ENCODE measurements at places on chromosomes 3 and 15. TPM values are rescaled to one million over a fixed set of nuclear protein-coding genes. Genes with fewer than 3 reads are reported as not detected.
A peak's percentile ranks its signal among the peaks of the same experiment; 100 is the strongest.

- no peak overlapping the region for H3K27ac ChIP-seq
- H3K27me3 ChIP-seq: no peaks in the 10 kb centered on the region
- no peak overlapping the region for H3K4me3 ChIP-seq
- no peaks in the 10 kb centered on the region for H3K36me3 ChIP-seq
Measured at GRCh38 chr3:108894981-108895380, 58.7 kb downstream of the GUCA1C start.

GRCh38 chr3:49673121-49673714 lies 933 bp upstream of the APEH start:
- DNase-seq: no peak
- H3K36me3 ChIP-seq: no peaks in the 10 kb centered on the region
- no peaks in the 10 kb centered on the region for H3K27me3 ChIP-seq
- peaks cover 40% of the 10 kb centered on the region for H3K4me1 ChIP-seq

Gene GALNT15
- 21.8 TPM for total RNA-seq

Gene GNB5
- total RNA-seq: 15.8 TPM

- peak overlapping the region; percentile 98 for H3K27ac ChIP-seq
- DNase-seq: no peak
- peaks cover 40% of the 10 kb centered on the region for H3K4me1 ChIP-seq
- no peaks in the 10 kb centered on the region for H3K36me3 ChIP-seq
- H3K27me3 ChIP-seq: no peaks in the 10 kb centered on the region
Measured at GRCh38 chr15:92880796-92881195, 19.3 kb upstream of the CHD2 start.

DNA sequence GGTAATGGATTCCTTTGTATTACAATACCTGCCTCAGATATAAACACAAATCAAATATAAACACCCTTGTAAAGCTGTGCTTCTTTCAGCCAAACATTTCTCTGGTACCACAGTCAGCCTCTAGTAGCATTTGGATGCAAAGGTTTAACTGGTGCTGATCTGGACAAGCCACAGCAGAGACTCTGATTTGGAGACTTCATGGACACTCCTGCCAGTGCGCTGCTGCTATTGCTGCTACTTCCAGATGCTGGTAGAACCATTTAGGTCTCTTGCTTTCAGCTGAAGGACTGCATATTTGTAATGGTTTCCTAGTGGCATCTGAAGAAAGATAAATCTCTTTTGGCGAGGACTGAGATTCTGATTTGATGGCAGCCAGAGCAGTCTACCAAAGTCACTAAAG lies 36.9 kb downstream of the NCK1 start:
- H3K4me3 ChIP-seq: no peak overlapping the region
- DNase-seq: no peak
- H3K4me1 ChIP-seq: peaks cover 19% of the 10 kb centered on the region
- no peak overlapping the region for H3K27ac ChIP-seq
- H3K27me3 ChIP-seq: no peaks in the 10 kb centered on the region

DNA sequence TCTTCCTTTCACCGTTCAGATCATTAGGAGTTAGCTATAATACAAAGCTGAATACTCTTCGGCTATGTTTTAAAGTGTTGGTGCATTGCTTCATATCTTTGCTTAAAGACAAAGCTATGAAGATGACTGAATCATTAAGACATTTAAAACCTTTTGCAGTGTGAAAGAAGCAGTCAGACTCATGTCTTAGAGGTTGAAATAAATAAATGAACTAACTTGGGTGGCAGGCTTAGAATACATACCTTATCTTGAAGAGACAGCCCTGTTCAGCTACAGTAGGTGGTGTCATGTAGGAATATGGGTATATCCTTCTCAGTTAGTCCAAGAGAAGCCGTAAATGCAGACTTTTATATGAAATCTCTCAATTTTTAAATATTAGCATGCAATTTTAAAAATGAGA lies 63.4 kb downstream of the OPA1 start:
- DNase-seq: no peak
- no peaks in the 10 kb centered on the region for H3K27me3 ChIP-seq
- peaks cover 21% of the 10 kb centered on the region for H3K36me3 ChIP-seq

DNA sequence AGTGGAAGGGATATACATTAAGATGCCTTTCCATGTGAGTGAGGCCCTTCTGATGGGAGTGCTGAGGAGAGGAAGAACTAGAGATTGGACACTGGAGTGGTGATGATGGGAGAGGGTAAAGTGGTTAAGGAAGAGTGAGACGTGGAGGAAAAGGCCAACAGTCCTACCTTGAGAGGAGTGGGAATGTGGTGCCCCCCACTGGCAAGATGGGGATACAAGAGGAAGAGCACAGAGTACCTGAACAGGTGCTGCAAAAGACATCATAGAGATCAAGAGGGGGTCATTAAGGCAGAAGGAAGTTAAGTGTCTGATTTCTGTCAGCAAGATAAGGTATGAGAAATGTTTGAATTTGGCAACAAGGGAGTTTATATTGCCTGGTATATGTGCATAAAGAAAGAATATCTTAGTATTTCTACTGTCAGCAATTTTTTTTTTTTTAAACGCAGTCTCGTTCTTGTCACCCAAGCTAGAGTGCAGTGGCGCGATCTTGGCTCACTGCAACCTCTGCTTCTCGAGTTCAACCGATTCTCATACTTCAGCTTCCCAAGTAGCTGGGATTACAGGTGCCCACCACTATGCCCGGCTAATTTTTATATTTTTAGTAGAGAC lies 34.0 kb downstream of the ARIH2 start:
- no peaks in the 10 kb centered on the region for H3K36me3 ChIP-seq
- H3K27ac ChIP-seq: no peak overlapping the region
- peaks cover 7% of the 10 kb centered on the region for H3K4me1 ChIP-seq
- H3K27me3 ChIP-seq: no peaks in the 10 kb centered on the region
- peak; percentile 52 for DNase-seq

DNA sequence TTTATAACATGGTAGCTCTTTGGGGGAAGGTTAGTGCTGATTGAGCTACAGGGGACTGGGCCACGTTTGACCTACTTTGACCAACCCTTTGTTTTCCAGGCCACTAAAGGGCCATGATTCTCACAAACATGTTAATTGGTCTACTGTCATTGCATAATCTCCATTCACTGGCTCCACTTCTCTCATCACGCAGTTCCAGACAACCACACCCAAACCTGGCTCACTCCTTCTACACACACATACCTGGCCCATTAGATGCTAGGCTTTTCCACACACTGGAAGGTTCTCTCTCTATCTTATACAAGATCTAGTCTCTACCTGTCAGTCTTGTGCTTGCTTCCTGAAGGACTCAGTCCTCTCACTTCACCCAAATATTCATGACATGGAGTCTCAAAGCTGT lies 15.9 kb downstream of the TGM5 start:
- no peaks in the 10 kb centered on the region for H3K36me3 ChIP-seq
- H3K27me3 ChIP-seq: no peaks in the 10 kb centered on the region
- H3K27ac ChIP-seq: no peak overlapping the region
- H3K4me3 ChIP-seq: no peak overlapping the region
- no peaks in the 10 kb centered on the region for H3K4me1 ChIP-seq

DNA sequence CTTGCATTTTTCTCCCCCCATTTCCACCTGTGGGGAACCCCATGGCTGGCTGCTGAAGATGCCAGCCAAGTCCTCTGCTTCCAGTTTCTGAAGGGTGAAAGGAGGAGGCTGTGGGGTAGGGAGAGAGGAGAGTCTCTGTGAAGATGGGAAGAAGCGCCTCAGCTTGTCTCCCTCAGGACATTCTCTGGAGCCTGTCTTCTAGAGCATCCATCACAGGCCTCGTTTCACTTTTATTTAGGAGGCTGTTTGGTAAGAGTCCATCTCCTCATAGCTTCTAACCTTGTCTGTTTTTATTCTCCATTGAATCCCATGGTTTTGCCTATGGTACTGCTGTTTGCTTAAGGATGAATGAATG lies 8.8 kb upstream of the LCTL start:
- H3K27ac ChIP-seq: no peak overlapping the region
- no peaks in the 10 kb centered on the region for H3K36me3 ChIP-seq
- no peak overlapping the region for H3K4me3 ChIP-seq
- DNase-seq: no peak
- no peaks in the 10 kb centered on the region for H3K27me3 ChIP-seq

GRCh38 chr3:147371771-147372340 lies 34.5 kb downstream of the ZIC4 start:
- H3K4me1 ChIP-seq: no peaks in the 10 kb centered on the region
- peaks cover 12% of the 10 kb centered on the region for H3K27me3 ChIP-seq
- no peak overlapping the region for H3K4me3 ChIP-seq
- no peaks in the 10 kb centered on the region for H3K36me3 ChIP-seq
- DNase-seq: no peak

Gene KLHDC8B
- total RNA-seq: 19.5 TPM

Gene ONECUT1
- 126 TPM for total RNA-seq

GRCh38 chr3:67897351-67898336 lies 243.2 kb upstream of the SUCLG2 start:
- H3K27me3 ChIP-seq: no peaks in the 10 kb centered on the region
- no peak overlapping the region for H3K27ac ChIP-seq
- H3K36me3 ChIP-seq: no peaks in the 10 kb centered on the region
- H3K4me3 ChIP-seq: no peak overlapping the region
- DNase-seq: no peak
- H3K4me1 ChIP-seq: no peaks in the 10 kb centered on the region

DNA sequence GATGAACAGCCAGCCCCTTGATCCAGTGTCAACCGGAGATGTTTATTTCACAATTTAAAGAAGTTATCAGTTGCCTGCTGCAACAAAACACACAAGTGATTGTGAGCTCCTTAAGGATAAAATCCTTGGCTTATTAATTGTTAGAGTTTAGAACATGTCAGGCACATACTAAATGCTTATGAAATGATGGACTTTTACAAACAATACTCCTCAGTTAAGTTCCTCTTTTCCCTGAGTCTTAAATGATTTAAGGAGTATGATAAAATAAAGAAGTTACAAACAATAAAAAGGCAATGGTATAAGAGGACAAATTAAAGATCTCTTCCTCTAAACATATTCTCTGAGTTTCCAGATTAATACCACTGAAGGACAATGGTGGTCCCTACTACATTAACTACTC lies 5.7 kb downstream of the GHSR start:
- no peaks in the 10 kb centered on the region for H3K27me3 ChIP-seq
- no peaks in the 10 kb centered on the region for H3K4me1 ChIP-seq
- no peak overlapping the region for H3K4me3 ChIP-seq
- DNase-seq: no peak
- no peak overlapping the region for H3K27ac ChIP-seq
- H3K36me3 ChIP-seq: no peaks in the 10 kb centered on the region

DNA sequence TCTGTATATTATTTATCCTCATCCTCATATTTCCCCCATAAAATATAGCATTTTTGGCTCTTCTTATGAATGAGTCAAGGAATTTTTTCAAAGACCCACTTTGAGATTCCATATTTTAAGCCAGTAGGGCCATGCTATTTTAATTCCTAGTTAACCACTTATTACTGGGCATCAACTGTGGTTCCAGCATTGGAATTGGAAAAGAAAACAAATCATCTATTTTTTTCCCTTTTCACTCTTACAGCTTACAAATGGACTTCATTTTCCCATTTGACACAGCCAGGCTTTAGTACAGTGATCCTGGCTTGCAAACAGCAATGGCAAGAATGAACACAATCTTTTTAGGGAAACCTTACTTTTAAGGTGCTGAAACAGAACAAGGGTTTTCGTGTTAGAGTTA lies 19.4 kb upstream of the PLCL2 start:
- no peak overlapping the region for H3K27ac ChIP-seq
- no peaks in the 10 kb centered on the region for H3K4me1 ChIP-seq
- DNase-seq: no peak
- H3K36me3 ChIP-seq: no peaks in the 10 kb centered on the region
- no peaks in the 10 kb centered on the region for H3K27me3 ChIP-seq
- H3K4me3 ChIP-seq: no peak overlapping the region

Data from body of pancreas (tissue), 4 donors.